GM23338 (cell line): ENCODE measurements at places on chromosomes 1 and 21. TPM values are rescaled to one million over a fixed set of nuclear protein-coding genes. Genes with fewer than 3 reads are reported as not detected.

- H3K4me3 ChIP-seq, result peak overlapping the region; percentile 40; the same call in 1 of the 2 replicates
- H3K4me1 ChIP-seq, result peaks cover 43% of the 10 kb centered on the region
- H3K27me3 ChIP-seq, result peaks cover 21% of the 10 kb centered on the region
Measured at GRCh38 chr1:154866257-154867063, 3.6 kb downstream of the KCNN3 start.

DNA sequence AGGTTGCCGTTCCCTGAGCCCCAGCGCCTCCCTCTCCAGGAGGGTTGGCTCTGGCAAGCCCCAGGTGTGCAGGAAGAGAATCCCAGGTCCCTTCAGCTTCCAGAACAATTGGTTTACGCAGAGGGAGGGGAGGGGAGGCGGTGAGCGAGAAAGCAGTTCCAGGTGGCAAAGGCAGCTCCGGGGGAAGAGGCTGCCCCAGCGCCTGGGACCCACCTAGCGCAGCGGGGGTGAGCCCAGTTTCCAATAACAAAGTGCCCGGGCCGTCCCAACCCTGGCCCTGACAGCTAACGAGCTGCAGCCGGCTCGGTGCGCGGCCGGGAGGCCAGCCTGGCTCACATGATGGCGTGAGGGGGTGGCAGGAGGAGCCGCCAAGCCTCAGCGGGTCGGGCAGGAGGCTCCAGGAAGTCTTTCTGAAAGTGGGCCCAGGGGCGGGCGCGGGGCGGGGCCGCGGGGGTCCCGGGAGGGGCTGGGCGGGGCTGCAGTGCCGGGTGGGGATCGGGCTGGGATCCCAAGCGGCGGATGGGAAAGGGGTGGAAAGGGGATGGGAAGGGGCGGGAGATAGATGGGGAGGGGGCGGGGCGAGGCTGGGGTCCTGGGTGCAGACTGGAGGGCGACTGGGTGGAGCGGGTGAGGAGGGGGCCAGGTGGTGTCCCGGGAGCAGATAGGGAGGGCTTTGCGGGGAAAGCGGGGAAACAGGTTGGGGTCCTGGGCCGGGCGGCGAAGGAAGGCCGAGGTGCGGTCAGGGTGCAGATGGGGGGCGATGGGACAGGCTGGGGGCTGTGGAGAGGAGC lies 22.8 kb downstream of the DHRS3 start:
- peak; percentile 89 for DNase-seq
- peaks cover 45% of the 10 kb centered on the region for H3K4me1 ChIP-seq
- no peaks in the 10 kb centered on the region for H3K36me3 ChIP-seq
- H3K4me3 ChIP-seq, result peak overlapping the region; percentile 78
- H3K27me3 ChIP-seq, result 0 out of 2 replicates have a peak, but pooled peaks cover 3% of the 10 kb centered on the region

DNA sequence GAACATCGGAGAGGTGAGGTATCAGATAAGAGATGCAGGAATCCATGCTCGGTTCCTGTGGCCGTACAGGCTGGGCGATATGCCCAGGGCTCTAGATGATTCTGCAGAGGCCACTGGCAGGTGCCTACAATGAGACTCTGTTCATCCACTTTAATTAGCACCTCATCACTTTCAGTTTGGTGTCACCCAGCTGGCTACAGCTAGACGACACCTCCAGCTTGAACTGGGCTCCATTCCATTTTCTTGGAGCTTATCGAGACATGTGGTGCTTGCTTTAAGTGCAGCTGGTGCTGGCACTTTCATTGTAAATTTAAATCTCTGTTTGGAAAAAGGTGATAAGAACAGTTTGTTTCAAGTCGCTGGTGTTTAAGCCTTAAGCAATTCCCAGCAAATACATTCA lies 322.5 kb upstream of the ADGRL2 start:
- H3K4me3 ChIP-seq, result no peak overlapping the region
- DNase-seq, result no peak
- H3K4me1 ChIP-seq, result no peaks in the 10 kb centered on the region

DNA sequence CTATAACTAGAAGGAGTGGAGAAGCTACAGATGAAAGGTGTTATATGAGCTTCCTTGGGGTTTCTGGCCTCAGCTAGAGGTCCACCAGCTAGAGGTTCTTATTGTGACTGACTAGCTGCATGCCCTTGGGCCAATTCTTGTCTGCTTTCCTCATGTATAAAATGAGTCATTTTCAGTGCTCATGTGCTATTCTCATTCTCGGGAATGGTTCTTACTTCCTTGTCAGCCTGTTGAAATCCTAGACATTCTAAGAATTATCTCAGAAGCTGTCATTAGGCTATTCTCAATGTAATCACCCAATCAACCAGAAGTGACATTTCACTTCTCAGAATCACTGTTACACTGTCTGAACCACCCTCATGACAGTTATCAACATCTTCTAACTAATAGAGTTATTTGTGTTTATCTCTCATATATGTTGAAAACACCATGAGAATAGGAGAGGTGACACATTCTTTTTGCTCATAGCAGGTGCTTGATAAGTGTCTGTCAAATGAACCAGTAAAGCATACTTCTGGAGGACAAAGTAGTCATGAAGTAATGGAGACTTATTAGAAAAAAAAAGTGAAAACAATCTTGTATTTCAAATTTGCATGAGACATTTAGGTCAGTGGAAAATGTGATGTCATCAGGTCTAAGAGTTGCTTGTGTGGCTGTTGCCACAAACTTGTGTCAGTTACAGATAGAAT lies 122.8 kb upstream of the IVNS1ABP start:
- no peak overlapping the region for H3K4me3 ChIP-seq
- DNase-seq, result no peak
- H3K36me3 ChIP-seq, result no peaks in the 10 kb centered on the region
- no peaks in the 10 kb centered on the region for H3K27me3 ChIP-seq
- no peak overlapping the region for H3K27ac ChIP-seq

PODN gene
- polyA plus RNA-seq, result 0.16 TPM in 1 of 2 replicates, not detected in the other

WNT9A gene
- 0.06 and 0.07 TPM in 2 replicates for polyA plus RNA-seq
